ENCODE measurements at places on chromosomes 1 and 21.
A peak's percentile ranks its signal among the peaks of the same experiment; 100 is the strongest.

DNA sequence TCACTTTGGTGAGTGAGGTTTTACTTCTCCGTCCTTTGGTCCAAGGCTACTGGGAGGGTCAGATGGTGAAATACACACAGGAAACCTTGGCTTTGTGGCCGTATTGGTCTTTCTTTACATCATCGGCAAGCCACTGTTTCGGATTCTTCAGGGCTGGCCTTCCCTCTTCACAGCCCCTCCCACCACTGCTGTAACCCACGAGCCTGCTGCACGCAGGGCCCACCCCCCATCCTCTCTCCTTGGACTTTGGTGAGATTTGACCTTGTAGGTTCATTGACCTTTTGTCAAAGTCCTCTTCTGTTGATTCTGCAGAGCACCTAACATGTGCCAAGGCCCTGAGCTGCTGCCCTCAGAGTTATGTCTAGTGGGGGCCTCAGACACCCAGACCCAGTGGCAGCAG is 328.6 kb downstream of the CAMTA1 start:
- DNase-seq = no peak

- no peak for DNase-seq
These were observed 847 bp downstream of the PSMD4 start for GRCh38 chr1:151255381-151255780.

- no peak for DNase-seq
These were observed 290.5 kb upstream of the DPYD start for GRCh38 chr1:98211271-98211845.

- DNase-seq = no peak
These were observed 147.8 kb downstream of the PGBD5 start for GRCh38 chr1:230278376-230278775.

DNA sequence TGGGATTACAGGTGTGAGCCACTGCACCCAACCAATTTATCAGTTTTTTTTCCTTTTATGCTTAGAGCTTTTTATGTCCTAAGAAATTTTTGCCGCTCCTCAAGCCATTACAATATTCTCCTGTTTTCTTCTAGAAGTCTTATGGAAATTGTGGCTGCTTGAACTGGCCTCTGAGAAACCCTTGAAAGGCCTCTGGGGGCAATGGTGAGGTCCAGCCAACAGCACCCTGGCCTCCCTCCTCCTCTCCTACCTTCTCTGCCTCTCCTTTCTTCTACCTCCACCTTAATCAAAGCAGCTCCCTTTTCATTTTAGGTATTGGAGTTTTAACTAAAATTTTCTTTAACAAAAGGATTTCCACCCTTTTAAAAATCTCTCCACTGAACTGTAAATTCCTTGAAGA is 24.5 kb upstream of the RGS16 start:
- no peak for DNase-seq

GRCh38 chr1:23159963-23160877 is 8.4 kb downstream of the LUZP1 start:
- DNase-seq = no peak

DNA sequence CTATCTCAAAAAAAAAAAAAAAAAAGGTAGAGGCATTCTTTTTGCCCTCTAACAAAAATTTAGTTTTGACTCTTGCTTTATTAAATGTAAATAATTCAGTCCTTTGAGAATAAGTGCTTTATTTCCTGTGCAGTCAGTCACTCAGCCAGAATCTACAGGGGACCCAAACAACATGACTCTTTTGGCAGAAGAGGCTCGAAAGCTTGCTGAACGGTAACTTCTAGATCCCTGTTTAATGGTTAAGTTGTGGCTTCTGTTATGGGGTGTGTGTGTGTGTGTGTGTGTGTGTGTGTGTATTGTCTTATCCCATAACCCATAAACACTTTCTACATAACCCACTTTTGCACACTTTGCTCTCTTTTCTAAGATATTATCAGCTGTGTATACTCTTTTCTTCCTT is 54.9 kb upstream of the LAMC2 start:
- DNase-seq = no peak

GRCh38 chr1:180542113-180542837 is 16.5 kb upstream of the OVAAL start:
- DNase-seq = no peak

- no peak for DNase-seq
These were observed 8.0 kb upstream of the ZNF362 start for GRCh38 chr1:33248244-33248643.

- DNase-seq = no peak
These were observed 27.8 kb downstream of the UCK2 start for GRCh38 chr1:165855010-165855838.

DNA sequence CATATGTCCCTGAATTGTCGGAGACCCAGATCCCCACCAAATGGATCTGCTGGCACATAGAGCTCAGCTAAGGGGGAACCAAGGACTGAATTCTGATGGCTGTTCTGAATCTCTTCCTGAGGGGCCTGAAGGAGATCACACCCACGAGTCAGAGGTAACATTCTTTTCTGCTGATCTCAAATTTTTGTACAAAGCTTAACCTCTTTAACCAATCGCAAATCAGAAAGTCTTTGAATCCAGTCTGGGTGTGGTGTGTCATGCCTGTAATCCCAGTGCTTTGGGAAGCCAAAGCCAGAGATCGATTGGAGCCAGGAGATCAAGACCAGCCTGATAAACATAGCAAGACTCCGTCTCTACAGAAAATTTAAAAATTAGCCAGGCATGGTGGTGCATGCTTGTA is 62.8 kb upstream of the PRRC2C start:
- no peak for DNase-seq

GRCh38 chr1:14756589-14757285 is 158.3 kb downstream of the KAZN start:
- DNase-seq = no peak

DNA sequence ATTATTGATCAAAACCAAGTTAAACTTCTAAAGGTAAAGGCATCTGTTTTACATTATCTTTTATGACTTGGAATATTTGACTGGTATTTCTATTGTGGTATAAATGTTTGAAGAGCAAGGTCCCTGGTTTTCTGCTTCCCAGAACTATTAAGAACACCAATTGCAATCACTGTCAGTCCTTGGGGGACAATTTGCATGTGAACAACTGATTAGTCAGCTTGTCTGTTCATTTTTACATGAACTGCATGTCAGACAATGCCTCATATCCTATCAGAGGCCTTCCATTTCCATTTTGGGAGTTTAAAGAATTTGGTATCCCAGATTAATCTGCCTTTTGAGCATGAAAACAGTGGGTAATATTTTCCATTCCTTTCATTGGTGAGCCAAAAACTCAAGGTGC is 654.9 kb upstream of the USP24 start:
- DNase-seq = no peak

GRCh38 chr1:234149217-234149616 is 224.0 kb upstream of the COA6 start:
- no peak for DNase-seq

- no peak for DNase-seq
These were observed 7.9 kb downstream of the SORT1 start for GRCh38 chr1:109389638-109390341.

GRCh38 chr1:186985889-186986491 is 157.2 kb downstream of the PLA2G4A start:
- no peak for DNase-seq

DNA sequence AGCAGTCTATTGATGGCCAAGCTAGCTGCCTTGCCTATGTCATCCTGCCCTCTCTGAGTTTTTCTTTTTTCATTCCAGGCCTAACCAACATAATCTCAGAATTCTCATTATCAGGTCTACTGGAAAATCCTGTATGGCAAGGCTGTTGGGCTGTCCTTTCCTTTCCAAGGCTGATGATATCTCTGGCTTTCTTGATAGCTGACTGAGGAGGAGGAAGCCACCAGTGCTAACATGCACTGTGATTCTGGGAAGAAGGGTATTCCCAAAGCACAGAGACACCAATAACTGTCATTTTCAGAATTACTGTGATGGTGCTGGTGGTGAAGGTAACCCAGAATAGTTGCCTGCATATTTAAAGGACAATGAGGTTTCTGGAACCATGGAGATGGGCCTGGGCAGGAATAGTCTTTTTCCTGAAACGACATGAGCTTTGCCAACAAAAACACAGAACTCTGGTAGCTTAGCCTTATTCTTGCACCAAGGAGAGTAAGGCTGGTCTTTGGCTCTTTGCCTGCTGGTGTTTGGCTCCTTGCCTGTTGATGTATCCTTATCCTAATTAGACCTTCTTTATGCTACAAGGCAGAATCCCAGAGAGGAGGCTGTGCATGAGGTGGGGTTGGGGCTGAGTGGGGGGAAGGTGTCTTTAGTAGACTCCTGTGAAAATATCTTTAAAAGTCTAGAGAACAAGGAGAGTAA is 157.4 kb downstream of the TNFSF18 start:
- DNase-seq = no peak

DNA sequence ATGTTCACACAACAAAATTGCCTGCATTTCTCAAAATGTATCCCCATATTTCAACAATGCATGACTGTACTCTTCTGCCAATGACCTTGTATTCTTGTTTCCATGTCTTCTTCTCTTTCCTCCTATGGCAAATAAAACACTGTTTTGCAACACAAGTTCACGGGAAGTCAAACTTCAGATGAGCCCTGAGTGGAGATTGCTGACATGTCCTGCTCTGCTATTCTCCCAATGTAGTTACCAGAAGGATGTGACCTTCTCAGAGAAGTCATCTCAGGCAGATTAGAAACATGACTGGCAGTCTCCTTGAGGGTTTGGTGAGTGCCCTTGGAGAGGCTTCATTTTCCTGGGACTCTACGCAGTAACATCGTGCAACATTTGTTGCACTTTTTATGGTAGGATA is 15.6 kb downstream of the FCGR2B start:
- no peak for DNase-seq

- no peak for DNase-seq
These were observed 113.1 kb downstream of the ATP5PO start for GRCh38 chr21:33802481-33802880.

DNA sequence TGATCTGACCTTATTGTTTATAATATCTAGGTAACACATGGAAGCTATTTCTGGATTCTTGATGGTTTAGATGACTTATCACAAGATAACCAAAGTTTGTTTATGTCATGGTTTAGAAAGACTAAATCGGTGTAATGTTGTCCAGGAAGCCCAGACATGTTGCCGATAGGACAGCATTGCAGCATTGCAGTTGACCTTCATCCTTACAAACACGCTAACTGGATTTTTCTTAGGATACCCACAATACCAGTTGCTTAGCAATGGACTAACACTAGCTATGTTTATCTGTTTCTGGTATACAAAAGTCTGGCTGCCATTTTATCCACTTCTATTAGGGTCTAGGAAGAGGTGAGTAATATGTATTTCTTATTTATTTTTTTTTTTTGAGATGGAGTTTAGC is 11.7 kb upstream of the DPH5 start:
- DNase-seq = no peak

- DNase-seq = no peak
These were observed 29.9 kb downstream of the BCAR3 start for GRCh38 chr1:93651695-93652094.

DNA sequence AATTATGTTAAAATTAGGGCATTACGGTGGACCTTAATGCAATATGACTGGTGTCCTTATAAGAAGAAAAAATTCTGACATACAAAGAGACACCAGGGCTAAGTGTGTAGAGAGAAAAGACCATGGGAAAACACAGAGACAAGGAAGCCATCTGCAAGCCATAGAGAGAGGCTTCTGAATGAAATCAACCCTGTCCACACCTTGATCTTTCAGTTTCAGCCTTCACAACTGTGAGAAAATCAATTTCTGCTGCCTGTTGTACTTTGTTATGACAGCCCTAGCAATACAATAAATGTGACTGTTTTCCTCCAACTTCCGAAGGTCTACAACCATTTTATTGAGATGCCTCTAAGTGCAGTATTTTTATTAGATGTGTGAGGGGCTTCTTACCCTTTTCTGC is 1407.2 kb downstream of the MRPL39 start:
- DNase-seq = no peak

GRCh38 chr1:154961207-154962155 is at the start of gene PYGO2:
TSS of gene PYGO2 (minus strand) at chr1:154961782. CDS start at chr1:154961576, 206 bp downstream.
- DNase-seq = peak; percentile 65

- no peak for DNase-seq
These were observed 15.4 kb upstream of the LCE5A start for GRCh38 chr1:152495066-152495675.

GRCh38 chr1:226985239-226985838 is 45.2 kb downstream of the COQ8A start:
- no peak for DNase-seq

DNA sequence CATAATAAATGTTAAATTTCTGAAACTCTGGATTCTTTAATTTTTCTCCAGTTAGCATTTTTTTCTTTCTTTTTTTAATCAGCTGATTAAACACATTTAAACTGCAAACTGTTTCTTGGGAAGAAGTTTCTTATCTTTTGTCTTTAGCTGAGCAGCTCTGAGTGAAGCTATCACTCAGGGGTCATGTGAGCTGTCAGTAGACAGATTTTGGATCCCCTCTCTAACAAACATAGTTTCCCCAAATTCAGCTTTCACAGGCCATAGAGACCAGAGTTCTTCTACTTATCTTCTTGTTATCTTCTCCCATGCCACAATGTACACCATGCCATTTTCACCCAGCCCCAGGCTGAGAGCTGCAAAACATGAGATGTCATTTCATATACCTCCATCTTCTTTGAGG is 148.9 kb downstream of the CDC42BPA start:
- no peak for DNase-seq

DNA sequence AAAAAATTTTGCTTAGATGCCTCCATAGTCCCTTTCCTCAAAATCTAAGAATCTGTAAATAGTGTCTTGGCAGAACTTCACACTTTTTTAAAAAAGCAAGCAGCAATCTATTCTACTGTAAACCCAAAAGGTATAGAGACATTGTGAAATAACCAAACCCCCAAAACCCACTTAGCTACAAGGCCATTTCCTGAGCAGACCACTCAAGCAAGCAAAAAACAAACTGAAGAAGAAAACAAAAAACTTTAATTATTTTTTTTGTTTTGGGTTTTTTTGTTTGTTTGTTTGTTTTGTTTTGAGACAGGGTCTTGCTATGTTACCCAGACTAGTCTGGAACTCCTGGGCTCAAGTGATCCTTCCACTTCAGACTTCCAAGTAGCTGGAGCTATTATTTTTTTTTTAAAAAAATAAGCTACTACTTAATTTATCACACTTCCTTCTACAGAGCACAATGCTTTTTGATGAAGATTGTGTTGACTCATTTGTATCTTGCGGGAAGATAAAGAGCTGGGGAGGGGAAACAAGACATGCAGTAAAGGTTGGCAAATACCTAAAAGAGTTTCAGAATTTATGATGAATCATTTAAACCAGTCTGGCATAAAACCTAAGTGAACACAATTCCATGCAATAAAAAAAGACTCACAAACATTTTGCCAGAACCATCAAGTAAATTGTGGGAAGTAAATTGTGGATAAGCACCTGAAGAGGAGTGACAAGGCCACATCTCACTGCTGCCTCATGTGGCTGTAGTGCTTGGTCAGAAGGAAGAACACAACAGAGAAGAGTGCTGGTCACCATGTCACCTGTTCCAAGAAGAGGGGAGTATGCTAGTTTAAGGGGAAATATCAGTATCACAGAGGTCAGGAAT is 2.7 kb upstream of the PTPN22 start:
- no peak for DNase-seq

GRCh38 chr1:53260631-53261247 is 22.4 kb upstream of the MAGOH start:
- DNase-seq = no peak

GRCh38 chr1:187275985-187276575 is 447.3 kb downstream of the PLA2G4A start:
- DNase-seq = no peak
